ENCODE measurements at places on chromosomes 5 and 9.

- DNase-seq = no peak
Measured at GRCh38 chr5:7754997-7755596, 95.8 kb downstream of the CFAP90 start.

GRCh38 chr5:38940230-38940858 is 94.5 kb downstream of the OSMR start:
- no peak for DNase-seq

GRCh38 chr5:160524827-160525226 is 103.2 kb downstream of the PTTG1 start:
- no peak for DNase-seq

- DNase-seq = no peak
Measured at GRCh38 chr9:20683351-20684034, 566 bp upstream of the FOCAD start.

DNA sequence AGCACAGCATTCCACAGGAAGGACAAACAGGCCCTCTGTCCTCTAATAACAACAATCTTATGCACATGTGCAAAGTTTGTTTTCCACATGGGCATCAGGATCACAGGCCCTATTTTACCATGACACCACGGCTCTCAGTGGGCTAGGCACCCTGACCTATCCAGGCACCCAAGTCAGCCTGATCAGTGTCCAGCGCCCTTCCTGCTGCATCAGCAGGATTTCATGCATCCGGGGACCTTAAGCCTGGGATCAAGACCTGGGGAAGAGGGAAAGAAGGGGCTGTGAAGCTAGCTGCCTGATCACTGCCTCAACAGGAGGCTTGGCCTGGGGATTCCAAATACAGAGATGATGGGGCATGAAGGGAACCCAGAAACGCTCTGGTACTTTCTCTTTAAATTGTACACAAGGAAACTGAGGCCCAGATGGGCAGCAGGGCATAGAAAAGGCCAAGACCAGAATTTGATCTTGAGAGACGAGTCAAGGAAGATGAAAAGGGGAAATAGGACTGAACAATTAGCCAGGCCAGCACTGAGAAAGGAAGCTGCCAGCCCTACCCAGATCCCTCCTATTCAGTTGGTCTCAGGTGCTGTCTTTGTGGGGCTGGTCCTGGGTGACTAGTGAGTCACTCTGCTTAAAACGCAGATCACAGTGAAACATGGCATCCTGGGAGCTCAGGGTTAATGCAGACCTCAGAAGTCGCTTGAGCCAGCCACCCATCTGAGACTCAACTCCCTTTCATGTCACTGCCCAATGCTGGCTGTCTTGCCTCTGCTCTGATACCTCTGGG is 57.9 kb downstream of the SHB start:
- no peak for DNase-seq

DNA sequence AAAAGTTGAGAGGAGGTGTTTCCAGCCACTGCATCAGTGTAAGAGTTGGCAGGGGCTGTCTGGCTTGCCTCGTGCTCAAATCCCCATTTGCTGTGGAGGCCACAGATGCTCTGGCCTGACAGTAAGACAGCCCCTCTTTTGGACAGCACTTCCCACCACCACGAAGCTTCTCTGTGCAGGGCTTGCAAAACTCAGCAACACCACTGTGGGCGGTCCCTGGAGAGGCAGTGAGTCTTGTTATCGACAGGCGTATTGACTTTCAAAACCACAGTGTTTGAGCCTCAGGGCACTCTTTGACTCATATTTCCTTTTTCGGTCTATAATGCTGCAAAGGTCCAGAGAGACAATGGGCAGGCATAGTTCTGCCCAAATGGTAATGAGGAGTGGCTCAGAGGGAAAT is 539.5 kb downstream of the EBF1 start:
- DNase-seq = no peak

GRCh38 chr5:10935536-10935935 is 174.5 kb upstream of the DAP start:
- DNase-seq = no peak

DNA sequence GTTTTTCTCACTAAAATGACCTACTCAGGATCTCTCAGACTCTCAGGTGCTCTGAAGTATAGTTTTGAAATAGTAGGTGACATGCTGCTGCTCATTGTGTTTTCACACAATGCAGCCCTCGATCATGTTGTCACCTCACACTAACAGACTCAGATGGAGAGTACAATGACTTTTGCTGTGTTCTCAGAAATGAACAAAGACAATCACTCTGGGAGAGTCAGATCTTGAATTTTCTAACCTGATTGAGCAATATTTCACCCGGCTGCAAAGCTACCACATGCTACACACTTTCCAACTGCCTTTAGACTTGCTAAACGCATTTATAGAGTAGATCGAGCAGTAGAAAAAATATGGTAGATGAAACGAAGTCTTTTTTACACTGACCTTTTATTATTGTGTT is 113.4 kb downstream of the ST8SIA4 start:
- no peak for DNase-seq

DNA sequence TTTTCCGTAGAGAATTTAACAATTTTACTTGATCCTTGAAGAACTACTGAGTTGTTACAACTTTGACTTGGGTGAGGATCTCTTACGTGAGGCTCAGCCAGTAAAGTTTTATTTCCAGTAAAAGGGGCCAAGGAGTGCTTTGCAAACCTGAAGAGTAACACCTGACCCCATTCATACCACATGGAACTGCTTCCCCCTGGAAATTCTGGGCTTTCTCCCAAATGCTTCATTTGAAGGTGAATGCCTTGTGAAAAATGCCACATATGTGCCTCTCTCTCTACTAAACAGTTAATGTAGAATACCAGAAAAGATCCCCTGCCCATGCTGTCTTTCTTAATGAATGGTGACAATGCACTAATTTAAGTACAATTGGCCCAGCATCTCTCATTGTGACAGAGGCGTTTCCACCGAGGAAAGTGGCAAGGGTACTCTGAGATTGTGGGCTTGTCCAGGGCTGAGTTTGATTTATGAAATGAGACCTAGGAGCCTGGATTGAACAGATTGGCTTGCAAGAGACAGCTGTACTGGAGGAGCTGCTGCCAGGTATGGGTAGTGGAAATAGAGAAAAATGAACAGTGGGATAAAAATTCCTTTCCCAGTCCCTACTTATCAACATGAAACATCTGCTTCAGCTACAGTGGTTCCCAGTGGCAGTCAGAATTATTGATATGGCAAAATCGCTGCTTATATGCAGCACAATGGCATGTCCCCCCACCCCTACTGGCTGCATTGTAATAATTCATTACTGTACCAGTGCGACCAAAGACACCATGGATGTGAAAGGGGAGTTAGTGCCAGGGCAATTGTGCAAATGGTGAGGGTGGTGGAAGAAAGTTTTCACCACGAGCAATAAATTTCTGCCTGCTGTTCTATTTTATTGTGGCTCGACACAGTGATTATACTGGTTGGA is 843.7 kb upstream of the WWC1 start:
- no peak for DNase-seq

DNA sequence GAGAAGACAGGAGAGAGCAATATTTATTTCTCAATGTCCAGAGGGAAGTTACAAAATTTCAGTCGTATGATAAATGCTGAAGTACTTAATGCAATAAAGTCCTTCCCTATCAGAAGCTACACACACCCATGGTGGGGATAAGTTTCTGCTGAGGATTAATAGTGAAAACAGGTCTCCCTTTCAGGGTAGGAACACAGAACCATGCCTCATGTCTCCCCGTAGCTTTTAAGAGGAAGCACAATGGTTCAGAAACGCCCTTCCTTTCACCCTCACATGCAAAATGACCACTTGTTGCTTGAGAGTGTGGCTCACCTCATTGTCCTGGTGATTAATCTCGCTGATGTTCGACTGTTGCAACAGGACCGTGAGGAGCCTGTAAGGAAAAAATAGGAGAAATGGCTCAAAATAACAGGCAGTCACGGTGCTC is 73.6 kb downstream of the ANKRD55 start:
- no peak for DNase-seq

GRCh38 chr5:109562441-109562840 is 127.3 kb upstream of the MAN2A1 start:
- no peak for DNase-seq

DNA sequence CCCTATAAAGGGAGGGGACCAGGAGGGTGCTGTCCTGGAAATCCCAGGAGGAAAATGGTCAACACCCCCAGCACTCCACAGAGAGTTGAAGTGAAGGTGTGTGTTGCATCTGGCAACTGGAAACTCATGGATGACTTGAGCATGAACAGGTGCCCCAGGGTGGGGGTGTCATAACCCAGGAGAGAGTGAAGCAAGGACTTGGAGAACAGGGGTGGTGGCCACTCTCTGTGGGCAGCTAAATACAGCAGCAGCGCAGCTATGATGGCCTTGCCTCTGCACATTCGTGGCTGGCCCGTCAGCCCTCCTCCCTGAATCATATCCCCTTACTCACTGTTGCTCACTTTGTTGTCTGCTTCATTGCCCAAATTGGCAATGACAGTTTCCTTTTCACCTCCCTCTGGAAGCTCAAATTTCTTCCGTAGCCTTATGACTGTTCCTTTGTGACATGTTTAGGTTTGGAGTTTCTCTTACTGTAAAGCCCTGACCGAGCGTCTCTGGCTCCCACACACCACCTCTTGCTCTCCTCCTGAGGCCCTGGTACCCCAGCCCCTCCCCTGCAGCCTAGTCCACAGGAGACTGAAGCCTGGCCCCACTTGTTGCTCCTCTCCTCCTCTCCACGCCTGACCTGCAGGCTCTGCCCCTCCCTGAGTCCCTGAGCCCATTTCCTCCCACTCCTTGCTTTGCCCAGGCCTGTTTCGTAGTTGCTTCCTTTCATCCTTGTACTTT is 185.8 kb downstream of the CD180 start:
- no peak for DNase-seq

- DNase-seq = no peak
Measured at GRCh38 chr9:79565245-79565644, 6.5 kb upstream of the TLE4 start.

GRCh38 chr5:113387844-113388243 is 46.9 kb downstream of the TSSK1B start:
- no peak for DNase-seq

DNA sequence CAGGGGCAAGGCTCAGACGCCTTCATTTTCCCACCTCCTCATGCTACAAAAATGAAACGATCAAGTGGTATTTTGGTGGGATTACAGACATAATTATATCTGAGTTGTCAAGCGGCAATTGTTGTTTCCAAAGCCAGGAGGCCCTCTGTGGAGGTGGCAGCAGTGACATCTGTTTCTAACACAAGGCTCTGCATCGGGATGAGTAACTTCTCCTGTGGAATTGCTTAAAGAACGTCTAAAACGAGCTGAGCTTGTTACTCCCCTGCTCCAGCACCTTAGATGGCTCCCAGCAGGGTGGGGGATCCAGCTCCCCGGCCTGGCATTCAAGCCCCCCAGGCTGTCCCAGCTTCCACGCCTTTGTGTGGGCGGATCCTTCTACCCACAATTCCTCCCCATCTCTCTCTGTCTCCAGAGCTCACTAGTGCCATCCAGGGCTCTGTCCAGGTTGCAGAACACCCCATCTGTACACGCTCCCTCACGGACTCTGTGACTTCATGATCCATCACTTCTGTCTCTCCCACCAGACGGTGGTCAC is 36.8 kb downstream of the DAB2IP start:
- DNase-seq = no peak

DNA sequence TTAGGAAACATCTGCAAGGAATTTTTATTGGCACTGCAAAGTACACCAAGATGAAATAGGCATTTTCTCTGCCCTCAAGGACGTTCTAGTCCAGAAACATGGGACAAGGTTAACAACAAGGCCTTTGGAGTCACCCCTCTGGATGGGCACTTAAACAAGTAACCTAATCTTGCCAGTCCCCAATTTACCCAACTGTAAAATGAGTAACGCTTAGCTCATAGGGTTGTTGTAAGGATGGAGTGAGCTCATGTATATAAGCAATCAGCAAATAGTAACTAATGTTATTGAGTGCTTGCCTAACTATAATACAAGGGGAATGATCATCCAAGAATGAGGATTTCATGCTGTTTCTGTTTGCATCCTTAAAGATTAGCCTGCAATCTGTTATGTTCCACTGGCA is 189.3 kb downstream of the PAPPA start:
- DNase-seq = no peak

DNA sequence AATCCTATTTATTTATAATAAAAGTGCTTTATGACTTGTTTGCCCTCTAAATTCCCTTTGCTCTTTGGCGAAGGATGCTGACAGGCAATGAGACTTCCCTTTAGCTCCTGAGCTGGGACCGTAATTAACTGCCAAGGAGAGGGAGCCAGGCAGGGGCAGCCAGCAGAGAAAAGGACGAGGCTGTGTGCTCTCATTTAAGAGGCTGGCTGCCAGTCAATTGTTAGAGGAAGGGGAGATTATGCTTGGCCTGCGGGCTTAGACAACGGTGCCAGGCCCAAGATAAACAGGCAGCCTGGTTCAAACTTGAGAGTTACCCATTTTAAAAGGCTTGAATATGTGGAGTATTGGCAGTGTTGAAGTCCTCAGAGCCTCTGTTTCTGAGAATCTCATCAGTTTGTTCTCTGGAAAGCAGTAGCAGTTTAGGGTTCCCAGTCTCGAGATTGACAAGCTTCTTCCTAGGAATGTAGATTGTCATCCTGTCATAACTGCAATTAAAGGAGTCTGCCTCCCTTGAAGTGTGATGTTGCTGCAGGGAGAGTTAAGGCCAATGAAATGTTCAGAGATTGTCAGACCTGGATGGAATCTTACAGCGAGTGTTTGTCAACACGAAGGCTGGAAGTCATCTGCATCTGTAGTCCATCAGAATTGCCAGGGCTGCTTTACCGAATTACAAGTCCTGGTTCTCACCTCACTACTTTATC is 113.2 kb downstream of the JAKMIP2 start:
- DNase-seq = no peak

- DNase-seq = no peak
Measured at GRCh38 chr9:70455993-70456704, 41.7 kb upstream of the KLF9 start.

DNA sequence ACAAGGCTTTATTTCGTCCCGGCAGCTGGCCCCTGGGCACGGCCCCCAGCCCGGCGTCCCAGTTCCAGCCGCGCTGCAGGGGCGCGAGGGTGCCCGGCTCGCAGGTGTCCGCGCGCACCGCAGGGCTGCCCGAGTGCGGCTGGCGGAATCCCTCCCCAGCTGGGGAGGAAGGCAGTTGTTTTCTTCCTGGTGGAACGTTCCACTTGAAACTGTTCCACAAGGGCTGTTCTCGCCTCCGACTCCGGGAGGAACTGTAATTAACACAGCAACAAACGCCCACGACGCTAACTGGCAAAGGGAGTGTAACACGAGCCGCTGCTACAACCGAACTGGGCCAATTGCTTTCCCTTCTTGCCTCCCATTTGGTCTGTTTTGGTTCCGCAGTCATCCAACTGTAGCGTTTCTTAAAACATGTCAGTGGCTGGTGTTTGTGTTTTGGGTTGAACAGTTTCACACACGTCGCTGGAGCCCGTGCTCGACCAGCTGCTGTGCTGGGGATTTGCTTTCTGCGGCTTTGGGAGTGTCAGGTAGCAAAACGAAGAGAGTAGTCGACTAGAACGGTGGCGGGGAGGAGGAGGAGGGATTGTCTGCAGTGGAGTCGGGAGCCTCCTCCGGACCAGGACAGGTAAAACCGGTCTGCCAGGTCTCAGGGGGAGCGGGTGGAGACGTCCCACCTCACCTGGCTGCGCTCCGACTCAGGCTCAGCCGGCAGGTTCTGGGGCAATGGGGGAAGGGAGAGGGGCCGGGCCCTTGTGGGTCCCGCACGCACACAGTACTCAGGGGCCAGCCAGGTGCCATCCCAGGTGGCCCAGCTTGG is 131.6 kb upstream of the NIPBL start:
- DNase-seq = no peak
